Activated T-helper 1 cell treated with anti-CD3 and anti-CD28 coated beads, Interleukin-12 subunit alpha, Interleukin-12 subunit beta, Interleukin-2, Interleukin-4 antibody, amounts not matched to agents 30 ng/mL and 10 ng/mL and 1 ng/mL, durations not matched to agents 14 hours and 24 hours and 36 hours (primary cell): ENCODE measurements at places on chromosomes 13 and 19. TPM values are rescaled to one million over a fixed set of nuclear protein-coding genes. Genes with fewer than 3 reads are reported as not detected.

The MEIS3 gene
- total RNA-seq = not detected in 2 replicates

The NXNL1 gene
- total RNA-seq = not detected in 2 replicates

GRCh38 chr19:31666126-31666525, 316.9 kb upstream of the TSHZ3 start:
- no peak for DNase-seq

- no peak for DNase-seq
These were observed 38.8 kb downstream of the DHRS12 start for GRCh38 chr13:51765142-51765515.

DNA sequence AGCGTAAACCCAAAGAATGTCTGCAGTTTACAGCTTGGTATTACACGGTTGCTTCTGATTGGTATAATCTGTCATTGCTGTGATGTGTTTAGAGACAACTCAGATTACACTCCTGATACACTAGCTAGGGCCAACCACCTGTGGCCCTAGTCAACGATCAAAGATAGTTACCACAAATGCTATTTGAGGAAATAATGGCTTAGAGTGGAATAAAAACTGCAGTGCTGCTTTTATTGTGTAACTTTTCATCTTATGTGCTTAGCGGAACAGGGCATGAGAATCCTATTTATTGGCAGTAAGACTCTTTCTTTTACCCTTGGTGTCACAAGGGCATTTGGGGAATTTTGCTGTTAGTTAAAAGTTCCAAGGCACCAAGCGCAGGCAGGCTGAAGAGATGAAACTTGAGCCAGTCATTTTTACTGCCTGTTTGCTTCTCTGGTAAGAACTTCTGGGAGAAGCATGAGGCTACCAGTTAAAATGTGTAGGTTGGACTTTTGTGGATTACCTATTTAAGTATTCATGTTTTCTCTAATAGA, 363.3 kb downstream of the KCNRG start:
- DNase-seq = no peak

- DNase-seq = no peak
These were observed 171.5 kb upstream of the CSNK1A1L start for GRCh38 chr13:37277007-37277406.

DNA sequence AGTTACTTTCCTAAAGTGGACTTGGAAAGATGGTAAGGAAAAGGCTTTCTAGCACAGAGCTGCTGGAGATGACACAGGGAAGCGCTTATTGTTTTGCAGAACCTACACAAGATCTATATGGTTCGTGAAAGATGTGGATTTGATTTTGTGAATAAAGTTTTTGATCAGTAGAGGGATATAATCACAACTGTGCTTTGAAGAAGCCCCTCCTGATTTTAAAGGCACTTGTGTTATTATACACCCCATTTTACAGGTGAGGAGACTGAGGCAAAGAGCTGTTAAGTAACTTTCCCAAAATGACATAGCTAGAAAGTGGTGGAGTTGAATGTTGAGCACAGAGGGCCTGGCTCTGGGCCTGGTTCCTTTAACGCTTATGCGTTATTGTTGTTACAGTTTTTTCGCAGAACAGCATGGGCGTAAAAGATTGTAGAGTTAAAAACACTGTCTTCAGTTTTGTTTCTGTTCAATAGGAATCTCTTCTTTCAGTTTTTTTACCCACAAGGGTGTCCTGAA, 1.4 kb downstream of the TDRD3 start:
- no peak for DNase-seq

- DNase-seq = no peak
These were observed 24.9 kb downstream of the CELF5 start for GRCh38 chr19:3249408-3249807.

- no peak for DNase-seq
These were observed 186.2 kb downstream of the EFNB2 start for GRCh38 chr13:106349080-106349931.

DNA sequence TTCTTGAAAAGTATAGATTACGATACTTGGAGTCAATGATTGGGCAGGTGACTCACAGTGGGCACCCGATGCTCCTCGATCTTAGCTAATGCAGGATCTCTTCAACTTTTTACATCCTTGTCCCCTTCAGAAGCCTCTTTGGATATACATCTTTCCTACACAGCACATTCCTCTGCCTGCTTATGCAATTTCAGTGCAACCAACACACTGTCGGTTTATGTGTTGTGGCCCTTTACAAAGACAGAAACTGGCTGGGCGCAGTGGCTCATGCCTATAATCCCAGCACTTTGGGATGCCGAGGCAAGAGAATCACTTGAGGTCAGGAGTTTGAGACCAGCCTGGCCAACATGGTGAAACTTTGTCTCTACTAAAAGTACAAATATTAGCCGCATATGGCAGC, 2.6 kb downstream of the GPR42 start:
- DNase-seq = no peak
